ENCODE measurements at places on chromosomes 6 and 20.

- peak; percentile 91 for DNase-seq
Observed at GRCh38 chr6:169289619-169290339, 36.1 kb upstream of the THBS2 start.

DNA sequence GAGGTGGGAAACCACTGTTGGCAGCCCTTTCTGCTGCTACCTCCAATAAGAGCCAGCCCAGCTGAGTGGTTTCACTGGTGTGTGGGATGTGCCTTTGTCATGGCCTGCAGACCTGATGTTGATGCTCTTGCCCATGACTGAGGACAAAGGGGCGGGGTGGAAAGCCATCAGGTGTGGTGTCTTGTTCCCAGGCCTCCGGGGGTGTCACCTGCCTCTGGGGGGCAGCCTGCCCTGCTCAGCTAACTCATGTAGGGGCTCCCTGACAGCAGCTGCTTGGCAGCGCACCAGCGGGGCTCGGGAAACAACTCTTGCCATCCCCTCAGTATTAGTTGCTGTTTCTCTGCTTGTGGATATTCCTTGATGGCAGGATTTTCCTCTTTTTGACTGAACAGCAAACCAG is 91.3 kb downstream of the LYRM2 start:
- no peak for DNase-seq

- DNase-seq, result no peak
Observed at GRCh38 chr20:36865076-36865860, 10.7 kb upstream of the TLDC2 start.

DNA sequence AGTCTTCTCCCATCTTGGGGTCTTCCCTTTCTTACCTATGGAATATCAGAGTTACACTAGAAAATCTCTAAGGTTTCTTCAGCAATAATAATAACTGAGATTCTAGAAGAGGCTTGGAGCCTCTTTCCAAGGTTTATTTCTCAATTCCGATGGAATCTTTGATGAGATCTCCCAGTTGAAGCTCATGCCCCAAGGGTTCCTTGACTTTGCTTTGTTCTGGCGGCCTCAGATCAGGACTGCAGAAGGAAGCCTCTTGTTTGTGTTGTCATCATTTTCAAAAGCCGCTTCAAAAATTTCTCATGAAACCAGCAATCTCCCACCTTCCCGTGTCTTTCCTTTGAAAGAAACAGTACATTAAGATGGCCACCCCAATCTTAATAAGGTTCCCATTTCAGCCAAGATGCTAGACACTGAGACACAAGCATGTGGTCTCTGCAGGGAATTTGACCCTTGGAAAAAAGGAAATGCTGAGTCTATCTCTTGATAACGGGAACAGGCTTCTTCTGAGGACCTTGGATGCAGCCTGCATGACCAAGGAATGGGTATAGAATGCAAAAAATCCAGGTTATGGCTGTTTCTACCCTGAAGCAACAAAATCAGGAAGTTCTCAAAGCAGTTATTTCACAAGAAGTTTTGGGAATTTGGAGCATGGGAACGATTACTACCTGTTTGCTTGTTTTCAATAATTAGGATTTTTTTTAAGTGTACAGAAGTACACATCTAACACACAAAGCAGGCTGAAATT is 141.6 kb downstream of the CD24 start:
- no peak for DNase-seq

- no peak for DNase-seq
Observed at GRCh38 chr6:139030228-139030963, 1.9 kb downstream of the ABRACL start.

DNA sequence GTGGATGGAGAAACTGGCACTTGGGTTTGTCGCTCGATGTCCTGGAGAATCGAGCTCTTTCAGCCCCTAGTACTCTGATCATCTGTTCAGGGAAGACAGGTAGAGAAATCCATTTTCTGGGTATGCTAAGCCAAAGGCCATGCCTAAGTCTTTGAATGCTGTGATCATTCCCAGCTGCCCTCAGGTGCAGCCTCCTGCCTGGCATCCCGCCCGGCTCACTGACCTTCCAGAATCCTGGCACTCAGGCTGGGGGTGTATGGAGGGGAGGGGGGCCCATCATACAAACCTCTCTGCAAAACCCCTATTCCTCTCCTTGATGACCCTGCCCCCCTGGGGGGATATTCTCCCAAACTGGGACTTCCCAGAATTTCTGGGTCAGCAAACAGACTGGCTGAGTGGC is 28.6 kb downstream of the C20orf203 start:
- no peak for DNase-seq

DNA sequence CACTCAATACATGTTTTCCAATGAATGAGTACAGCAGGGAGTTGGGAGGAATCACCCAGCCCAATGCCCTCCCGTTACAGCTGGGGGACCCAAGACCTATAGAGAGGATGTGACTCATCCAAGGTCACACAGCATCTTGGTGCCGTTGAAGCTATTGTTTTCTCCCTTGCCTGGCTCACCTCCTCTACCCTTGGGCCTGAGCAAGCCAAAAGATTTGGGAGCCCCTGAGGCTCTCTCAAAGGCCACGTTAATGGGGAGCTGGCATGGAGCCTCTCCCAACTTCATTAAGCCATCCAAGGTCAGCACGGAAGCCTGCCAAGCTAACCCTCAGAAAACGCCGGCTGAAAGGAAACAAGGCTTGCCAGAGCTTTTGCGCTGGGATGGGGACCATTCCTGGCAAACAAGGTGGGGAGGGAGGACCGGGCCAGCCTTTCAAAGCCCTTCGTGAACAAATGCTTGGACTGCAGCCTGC is 30.4 kb downstream of the KCNB1 start:
- no peak for DNase-seq

- no peak for DNase-seq
Observed at GRCh38 chr6:72784581-72784980, 162.7 kb downstream of the KCNQ5 start.

DNA sequence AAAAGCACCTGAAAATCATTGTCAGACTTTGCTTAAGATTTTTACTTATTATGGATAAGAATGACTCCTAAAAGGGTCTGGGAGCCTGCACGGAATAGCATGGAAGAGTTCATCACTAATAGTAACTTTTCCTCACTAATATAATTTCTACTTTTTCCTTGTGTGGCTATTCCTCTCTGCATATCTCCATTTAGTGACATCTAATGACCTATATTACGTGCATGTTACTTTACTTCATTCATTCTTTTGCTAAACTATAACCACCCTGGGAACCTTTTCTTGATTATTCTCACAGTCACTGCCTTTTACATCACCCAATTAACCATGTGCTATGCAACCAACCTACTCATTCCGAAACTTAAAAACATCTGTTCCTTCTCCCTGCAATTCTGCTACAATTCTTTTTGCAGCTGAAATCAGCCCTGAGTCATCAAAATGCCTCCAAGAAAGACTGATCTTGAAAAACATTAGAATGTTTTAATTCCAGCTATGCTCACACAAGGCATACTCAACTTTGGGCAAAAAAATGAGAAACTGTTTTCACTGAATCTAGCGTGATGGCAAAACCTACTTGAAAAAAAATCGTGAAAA is 313.3 kb downstream of the RNGTT start:
- DNase-seq, result no peak

DNA sequence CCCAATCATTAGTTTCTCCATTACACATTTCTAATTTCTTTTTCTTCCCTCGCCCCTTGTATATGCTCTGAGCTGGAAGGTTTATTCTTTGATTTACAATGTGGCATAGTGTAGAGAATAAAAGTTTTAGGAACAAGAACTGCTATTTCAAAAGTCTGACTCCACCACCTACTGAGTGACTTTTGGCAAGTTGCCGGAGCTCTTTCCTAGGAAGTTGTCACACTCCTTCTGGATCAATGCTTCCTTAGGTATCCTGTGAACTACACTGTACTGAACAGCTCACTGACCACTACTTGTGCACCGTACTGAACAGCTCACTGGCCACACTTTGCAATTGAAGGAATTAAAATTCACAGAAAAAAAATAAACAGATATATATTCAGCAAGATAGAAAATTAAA is 458.2 kb downstream of the FRK start:
- no peak for DNase-seq

- no peak for DNase-seq
Observed at GRCh38 chr6:152380993-152381898, 255.9 kb downstream of the SYNE1 start.

DNA sequence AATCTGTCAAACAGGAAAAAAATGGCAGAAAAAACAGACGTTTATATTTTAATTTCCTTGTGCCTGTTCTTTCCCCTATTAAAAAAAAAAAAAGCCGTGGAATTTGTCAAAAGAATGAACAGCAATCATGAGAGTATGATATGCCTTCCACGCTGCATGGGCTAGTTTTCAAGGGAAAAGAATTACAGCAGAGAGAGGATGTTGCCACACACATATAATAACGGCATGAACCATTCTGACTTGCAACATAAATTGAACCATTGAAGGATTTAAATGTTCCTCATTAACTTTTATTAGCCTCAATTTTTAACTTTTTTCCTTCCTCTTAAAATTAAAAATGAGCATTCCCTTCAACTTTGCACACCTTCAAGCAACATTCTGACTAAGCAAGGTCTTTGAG is 301.8 kb downstream of the FOXC1 start:
- DNase-seq, result peak; percentile 2

DNA sequence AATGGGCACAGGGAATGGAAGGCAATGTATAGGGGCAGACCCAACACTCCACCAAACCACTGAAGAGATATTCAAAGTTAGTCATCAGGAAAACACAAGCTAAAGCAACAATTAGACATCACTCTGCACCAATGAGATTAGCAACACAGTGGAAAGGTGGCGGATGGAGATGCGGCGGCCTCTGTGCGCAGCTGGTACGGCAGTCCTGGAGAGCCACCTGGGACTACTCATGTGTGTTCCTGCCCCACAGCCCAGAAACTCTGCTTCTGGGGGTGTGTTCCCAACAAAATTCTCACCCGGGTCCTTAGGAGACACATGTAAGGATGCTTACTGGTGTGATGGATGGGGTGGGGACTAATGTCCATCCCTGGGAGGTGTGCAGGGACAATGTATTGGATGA is 82.4 kb downstream of the DHX35 start:
- no peak for DNase-seq

DNA sequence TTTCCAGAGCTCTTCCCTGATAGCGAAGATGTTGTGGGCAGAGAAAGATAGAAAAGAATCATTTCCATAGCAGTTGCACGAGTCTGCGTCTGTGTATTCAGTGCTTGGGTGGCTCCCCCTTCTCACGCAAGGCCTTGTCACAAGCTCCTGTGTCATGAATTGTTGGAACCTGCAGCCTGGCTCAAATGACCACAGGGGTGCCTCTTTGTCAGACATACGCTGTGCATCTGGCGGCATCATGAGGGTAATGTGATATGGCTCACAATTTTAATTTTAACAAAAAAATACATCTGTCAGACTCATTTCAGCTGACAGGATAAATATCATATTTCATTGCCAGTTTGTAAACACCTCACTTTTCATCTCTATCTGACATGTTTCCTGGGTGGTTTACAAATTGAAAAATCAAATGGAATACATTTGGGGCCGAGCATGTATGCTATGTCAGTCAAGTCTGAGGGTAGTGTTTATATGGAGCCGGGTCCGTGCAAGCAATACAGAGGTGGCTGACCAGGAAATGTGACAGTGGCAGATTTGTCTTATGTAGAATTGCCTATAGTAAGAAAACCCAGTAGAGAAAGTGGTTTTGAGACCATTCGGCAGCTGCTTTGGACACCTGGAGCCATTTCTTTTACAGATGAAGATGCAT is 90.9 kb downstream of the CAP2 start:
- DNase-seq, result peak; percentile 21

GRCh38 chr20:47273591-47274235 is 82.8 kb downstream of the ZMYND8 start:
- no peak for DNase-seq

DNA sequence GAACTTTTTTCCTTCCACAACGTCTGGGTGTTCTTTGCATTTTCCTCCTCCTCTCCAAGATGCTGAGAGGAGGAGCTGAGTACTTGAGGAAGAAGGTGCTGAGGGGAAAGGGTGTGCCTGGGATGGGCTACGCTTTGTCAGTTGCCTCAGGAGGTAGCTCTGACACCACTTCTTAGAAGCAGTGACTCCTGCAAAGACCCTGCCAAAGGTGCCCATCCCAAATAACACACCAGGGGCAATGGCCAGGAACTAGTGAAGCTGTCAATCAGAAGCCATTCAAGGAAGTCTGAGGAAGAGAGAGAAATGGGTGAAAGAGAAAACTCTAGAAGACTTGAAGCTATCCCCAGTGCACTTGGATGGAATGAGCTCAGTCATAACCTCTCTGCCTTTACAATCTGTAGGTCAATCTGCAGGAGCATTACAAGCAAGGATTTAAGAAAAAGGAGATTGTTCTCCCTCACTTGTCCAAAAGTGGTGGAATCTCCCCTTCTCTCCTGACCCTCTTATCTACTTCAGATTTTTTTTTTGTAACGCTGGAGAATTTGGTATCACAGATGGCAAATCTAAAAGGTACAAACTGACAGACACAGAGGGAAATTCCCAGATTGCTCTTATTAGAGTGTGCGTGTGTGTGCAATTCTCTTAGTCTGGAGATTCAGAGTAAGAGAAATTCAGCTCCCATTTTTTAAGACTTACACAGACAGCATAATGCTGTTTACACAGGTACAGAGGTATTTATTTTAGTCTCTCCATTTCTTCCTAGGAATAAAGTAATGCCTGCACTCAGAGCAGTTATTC is 242.6 kb downstream of the GMPR start:
- no peak for DNase-seq

DNA sequence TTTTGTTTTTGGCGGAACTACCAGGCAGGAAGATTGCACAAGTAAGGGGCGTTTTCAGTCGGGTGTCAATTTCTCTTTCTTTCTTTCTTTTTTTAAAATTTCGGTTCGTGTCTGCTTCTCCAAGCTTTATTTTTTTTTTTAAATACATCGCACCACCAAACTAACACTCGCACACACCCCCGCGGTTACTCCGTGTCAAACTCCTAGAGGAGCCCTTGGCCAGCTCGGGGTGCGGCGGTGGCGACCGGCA is 338 bp downstream of the UTRN start:
- DNase-seq, result no peak

DNA sequence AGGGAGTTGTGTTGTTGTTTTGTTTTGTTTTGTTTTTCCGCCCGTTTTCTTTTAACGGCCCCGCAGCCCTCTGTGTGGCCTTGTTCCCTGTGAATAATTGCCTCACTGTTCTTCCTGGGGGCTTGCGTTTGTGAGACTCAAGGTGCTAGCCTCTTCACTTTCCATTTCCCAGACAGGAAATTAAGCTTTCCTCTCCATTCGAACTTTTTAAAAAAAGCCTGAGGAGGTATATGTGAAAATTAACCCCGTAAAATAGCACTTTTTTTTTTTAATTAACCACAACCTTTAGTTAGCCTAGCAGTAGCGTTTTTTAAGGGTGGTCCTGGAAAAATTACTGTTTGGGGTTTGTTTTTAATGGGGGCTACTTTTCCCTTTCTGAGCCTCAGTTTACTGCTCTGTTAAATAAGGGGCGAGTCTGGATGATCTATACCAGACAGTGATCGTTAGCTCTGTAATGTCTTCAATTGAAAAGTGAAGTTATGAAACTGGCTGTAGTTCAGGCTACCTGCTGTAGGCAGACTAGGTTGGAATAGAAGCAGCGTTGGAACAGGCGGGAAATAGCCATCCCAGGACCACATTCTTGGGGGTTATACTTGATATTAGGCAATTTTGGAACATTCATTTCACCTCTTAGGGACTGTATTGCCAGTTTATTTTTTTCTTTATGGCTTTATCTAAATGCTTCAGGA is 1.7 kb downstream of the STX16 start:
- peak; percentile 42 for DNase-seq

- DNase-seq, result no peak
Observed at GRCh38 chr20:63136296-63136695, 79.6 kb downstream of the YTHDF1 start.

GRCh38 chr6:31663126-31663960 is 1.5 kb downstream of the GPANK1 start:
- no peak for DNase-seq

GRCh38 chr6:85594197-85594930 is 706 bp upstream of the SNX14 start:
- no peak for DNase-seq

All from esophagus muscularis mucosa (tissue), 4 donors.